Stimulated activated CD4-positive, alpha-beta T cell treated with anti-CD3 and anti-CD28 coated beads, TNF-alpha, amount 100 ng/mL, for 1 hour (primary cell): ENCODE measurements at places on chromosomes 5 and 9.

DNA sequence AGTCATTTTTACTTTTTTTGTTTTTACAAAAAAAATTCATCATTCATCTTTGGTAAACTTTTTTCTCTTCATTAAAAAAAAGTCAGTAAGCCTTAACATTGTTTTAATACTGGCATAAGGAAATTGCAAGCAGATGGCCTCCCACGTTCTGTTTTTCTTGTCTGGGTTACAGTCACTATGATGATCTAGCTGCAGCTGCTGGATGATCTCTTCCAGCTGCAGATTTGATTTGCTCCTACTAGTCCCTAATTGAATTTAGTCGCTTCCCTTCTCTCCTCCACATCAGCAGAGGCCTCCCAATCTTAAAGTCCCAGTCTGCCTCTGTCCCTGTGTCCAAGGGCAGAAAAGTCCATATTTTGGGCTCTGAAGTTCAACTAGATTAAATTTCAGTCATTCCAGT lies 106.8 kb upstream of the PTGER4 start:
- DNase-seq = no peak

DNA sequence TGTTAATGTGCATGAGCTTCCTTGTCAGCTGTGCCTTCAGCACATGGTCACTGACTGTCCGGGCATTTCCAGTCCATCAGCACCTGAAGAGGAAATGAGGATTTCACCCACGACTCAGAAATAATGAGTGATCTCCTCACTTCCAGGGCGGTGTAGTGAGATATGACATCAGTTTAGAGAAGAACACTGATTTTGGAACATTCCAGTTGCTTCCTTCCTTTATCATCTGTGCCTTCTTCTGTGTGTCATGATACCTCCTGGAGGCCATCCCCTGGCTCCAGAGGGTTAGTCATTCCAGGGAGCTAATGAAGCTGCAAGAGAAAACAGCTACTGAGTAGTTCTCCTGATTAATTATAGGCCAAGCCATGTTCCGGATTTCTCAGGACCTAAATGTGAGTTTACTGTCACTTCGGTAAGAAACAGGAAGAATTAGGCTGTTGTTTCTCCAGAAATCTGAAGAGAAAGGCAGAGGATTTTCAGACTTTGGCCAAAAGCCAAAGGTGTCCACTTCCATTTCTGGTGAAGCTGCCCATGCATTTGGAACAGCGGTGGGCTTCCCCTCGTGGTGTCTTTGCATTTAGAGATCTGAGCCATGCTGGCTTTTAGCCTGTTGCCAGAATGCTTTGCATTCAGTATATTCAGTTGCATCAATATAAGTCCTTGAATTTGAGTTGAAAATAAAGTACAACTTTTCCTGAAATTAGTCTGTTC lies 161.3 kb upstream of the OTULINL start:
- no peak for DNase-seq

- DNase-seq = no peak
These were observed 51.9 kb upstream of the IQGAP2 start for GRCh38 chr5:76351176-76351575.

- no peak for DNase-seq
These were observed 69.8 kb upstream of the CCDC112 start for GRCh38 chr5:115366223-115366622.

GRCh38 chr5:150492621-150493020 lies 15.3 kb upstream of the NDST1 start:
- DNase-seq = no peak

DNA sequence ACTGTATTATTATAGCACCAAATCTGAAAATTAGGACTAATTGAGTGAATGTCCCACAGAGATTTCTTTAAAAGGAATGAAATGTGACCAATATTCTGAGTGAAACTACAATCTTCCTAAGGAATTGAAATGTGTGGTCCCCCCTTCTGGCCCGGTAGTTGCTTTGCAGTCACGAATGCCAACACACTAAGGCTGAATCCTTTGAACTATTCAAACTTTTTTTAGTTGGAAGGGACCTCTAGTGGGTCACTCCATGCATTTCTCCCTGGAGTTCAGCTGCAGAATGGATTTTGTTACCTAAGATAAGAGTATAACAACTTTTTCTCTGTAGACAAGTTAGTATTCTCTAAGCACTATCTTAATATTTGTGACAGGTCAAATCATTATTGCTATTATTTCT lies 2.8 kb downstream of the CDH6 start:
- no peak for DNase-seq

- DNase-seq = no peak
These were observed 828 bp downstream of the TYRP1 start for GRCh38 chr9:12694013-12694412.

- no peak for DNase-seq
These were observed 6.0 kb downstream of the UBE2QL1 start for GRCh38 chr5:6454628-6455053.

DNA sequence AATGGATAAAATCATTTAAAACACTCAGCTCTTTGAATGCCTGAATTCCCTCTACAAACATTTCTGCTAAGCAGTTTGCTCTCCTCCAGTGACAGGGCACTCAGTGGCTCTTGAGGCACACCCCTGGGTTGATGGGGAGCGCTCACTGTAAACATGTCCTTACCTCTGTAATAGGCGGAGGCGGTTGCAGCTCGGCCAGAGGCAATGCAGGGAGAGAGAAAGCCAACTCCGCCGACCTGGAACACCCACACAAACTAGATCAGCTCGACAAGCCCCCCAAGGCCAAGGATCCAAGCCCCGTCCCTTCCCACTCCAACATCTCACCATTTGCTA lies 329 bp downstream of the CDC23 start:
- DNase-seq = no peak

- no peak for DNase-seq
These were observed 21.8 kb downstream of the CTNNAL1 start for GRCh38 chr9:108991479-108991878.

- DNase-seq = no peak
These were observed 26.0 kb upstream of the GNA14 start for GRCh38 chr9:77673941-77674791.

- DNase-seq = no peak
These were observed 125.1 kb downstream of the MED10 start for GRCh38 chr5:6253281-6253680.

GRCh38 chr9:21656776-21657674 lies 145.4 kb upstream of the MTAP start:
- no peak for DNase-seq

DNA sequence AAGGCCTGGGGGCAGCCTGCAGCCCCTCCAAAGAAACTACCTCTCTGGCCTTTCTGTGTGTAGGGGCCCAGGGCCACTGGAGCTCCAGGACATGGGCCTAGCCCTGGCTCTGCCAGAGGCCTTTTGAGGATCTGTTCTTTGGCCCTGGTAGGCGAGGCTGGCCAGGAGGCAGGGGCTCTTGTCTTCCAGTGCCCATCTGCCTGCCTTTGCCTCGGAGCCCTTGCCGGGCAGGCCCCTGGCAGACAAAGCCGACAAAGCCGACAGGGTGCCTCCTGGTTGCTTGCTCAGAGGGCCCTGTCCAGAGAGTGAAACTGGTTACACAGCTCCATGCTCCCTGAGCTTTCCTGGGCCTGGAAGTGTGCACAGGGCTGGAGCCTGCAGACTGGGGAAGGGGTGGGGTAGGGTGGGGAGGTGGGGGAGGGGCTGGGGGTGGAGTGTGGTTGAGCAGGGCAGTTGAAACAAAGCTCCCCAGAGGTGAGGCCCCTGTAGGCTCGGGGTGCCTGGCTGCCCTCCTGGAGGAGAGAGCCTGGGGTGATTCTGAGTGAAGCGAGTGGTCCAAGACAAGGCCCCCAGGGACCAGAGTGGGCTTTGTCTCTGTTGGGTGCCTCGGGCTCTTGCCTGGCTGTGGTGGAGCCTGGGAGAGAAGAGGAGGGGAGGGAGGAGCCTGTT lies 29.3 kb downstream of the PTPA start:
- DNase-seq = peak; percentile 12

DNA sequence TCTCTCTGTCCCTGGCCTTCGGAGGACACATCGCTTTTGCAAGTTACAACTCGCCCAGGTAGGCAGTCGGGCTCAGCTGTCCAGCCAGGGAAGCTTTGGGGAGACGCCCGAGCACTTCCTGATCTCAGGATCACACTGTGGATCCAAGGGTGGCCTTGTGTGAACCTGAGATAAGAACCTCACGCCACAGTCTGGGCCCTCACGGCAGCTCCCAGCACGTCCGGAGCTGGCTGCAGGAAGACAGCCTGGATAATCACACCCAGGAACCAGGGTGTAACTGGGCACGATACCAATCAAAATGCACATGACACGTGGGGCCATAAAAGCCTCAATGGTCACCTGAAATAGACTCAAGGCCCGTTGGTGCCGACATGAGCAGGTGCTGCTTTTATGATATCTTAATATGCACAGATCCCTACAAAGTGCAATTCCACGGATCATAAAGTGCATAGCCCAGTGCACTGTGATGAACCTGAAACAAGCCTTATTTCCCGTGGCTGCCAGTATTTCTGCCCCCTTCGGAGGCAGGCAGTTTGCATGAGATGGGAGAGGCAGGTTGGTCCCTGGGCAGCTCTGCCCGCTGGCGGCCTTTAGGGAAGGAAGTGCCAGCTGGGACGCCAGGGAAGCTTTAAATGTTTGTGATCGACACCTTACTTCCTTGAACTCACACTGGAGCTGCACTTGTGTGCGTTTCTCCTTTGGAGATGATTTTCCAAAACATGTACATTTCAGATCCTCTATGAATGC lies 14.5 kb downstream of the SLC6A18 start:
- no peak for DNase-seq

DNA sequence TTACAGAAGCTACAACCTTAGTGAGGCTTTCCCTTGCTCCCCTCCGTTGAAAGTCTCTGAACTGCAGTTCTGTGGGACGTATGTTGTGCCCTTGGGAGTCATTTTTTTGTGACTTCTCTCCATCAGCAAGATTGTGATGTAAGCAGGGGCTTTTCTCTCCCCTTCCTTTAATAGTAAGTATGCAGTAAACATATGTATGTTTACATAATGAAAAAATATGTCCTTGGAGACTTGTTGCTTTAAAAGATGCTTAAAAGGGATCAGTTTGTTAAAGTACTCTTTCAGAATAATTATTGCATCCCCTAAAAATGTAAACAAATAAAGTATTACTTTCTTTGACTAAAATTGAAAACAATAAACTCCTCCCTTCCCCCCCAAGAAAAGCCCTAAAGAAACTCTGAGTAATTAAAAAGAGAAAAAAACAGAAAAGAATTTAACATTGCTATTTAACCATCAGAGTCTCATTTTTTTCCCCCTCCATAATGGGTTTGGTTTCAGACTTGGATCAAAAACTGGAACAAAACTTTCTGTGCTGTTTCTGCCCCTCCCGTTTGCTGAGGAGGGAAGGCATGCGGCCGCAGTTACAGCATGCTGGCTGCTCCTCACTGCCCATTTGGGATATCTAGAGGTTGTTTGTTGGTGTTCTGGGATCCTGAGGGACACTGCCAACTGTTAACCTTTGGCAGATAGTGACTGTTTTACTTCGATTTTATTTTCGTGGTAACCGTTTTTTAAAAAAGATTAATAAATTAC lies 40.2 kb downstream of the TRIO start:
- DNase-seq = no peak

DNA sequence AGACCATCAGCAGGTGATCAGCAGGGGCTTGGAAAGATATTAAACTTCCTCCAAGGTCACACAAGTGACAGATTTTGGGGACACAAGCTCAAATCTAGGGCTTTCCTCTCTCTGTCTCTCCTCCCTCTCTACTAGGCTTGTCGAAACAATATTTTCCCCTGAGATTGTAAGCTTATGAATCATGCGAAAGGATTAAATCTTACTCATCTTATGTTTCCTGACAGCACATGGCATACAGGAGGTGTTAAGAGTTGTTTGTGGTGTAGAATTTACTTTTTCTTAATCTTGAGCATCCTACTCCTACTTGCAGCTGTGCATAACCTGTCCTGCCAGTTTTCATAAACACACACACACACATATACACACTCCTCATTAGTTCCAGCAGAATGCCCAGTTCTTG lies 186.3 kb downstream of the MARCHF11 start:
- DNase-seq = no peak

DNA sequence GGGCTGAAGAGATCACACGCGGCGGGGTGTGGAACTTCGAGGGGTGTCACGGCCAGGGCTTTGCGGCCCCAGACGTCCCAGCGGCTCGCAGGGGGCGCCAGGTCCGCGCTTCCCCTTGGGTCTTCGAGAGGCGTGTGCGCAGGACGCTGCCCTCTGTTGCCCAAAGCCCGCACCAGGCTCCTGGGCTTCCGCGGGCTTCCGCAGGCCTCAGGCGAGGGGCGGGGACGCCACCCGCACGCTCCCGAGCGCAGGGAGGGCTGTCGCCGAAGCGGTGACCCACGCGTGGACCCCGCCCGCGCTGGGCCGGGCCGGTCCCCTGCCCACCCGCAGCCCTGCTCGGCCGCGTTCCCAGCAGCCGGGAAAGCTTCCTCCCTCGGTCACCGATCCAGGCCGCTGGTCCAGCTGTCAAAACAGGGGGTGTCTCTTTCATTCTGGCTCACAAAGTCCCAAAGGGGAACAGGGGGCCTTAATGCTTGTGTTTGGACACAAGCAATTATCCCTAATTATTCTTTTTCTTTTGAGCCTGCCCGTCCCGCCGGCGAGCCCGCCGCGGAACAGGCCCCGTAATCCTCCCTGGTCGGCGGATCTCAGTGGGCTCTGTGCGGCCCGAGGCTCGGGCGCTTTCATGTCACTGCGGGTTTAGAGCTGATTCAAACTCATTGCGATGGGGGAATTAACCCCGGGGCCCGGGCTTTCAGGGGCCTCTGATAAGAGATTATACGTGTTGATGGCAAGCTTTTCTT lies 60.6 kb downstream of the TMEM174 start:
- DNase-seq = no peak

- no peak for DNase-seq
These were observed 551.7 kb downstream of the MAT2B start for GRCh38 chr5:164057121-164057520.

- no peak for DNase-seq
These were observed 22.0 kb upstream of the LVRN start for GRCh38 chr5:115940080-115940810.

GRCh38 chr5:28766565-28767158 lies 1728.3 kb upstream of the CDH9 start:
- DNase-seq = no peak
